ENCODE measurements at places on chromosomes 12 and 14.

DNA sequence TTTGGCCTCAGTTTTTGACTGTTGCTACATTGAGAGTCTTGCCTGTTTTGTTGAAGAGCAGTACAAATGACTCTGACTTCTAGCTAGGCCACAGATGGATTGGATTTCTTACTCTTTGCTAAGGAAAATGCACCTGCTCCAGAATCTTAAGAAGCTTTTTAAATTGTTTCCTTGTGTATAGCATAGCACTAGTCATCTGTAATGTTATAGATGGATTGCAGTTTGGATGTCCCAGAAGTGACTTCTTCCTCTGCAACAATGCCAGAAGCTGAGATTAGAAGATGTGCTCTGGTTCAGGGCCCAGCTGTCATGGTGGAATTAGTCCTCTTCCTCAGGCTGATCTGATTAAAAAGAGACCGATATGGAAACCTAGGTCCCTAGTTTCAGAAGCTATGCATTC, 67.9 kb downstream of the DAAM1 start:
- no peak for DNase-seq

DNA sequence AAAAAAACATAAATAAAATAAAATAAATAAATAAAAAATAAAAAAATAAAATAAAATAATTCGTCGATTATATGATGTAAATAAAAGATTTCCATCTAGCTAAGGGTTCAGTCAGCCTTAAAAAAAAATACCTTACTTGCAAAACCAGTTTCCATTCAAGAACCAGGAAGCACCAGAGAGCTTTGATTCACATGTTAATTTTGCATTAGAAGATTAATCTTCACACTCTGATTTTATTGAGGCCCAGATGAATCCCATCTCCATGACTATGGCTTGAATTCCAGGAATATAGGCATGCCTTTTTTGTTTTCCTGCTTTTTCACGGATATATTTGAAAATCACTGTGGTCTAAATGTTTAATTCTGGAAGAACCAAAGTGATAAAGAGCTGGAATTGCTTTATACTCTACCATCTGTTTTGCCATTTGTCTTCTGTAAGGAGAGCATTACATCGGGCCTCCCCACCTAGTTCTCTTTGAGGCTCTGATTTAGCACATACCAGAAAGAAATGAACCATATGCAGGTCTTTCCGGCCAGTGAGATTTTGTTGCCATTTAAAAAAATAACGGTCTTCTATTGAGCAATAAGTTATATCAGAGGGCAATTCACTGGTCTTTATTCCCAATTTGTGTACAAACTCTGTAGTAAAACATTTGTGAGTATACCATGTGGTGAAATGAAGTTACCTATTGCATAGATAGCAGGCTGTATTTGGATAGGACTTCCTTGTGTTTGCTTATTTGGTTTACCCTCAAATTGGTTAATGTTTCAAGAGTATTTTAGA, 175.5 kb downstream of the AEBP2 start:
- DNase-seq: no peak

- DNase-seq: peak; percentile 69
Measured at GRCh38 chr12:2583091-2583497, 211.7 kb upstream of the FKBP4 start.

GRCh38 chr14:73472185-73473114, 14.1 kb upstream of the NUMB start:
- no peak for DNase-seq

DNA sequence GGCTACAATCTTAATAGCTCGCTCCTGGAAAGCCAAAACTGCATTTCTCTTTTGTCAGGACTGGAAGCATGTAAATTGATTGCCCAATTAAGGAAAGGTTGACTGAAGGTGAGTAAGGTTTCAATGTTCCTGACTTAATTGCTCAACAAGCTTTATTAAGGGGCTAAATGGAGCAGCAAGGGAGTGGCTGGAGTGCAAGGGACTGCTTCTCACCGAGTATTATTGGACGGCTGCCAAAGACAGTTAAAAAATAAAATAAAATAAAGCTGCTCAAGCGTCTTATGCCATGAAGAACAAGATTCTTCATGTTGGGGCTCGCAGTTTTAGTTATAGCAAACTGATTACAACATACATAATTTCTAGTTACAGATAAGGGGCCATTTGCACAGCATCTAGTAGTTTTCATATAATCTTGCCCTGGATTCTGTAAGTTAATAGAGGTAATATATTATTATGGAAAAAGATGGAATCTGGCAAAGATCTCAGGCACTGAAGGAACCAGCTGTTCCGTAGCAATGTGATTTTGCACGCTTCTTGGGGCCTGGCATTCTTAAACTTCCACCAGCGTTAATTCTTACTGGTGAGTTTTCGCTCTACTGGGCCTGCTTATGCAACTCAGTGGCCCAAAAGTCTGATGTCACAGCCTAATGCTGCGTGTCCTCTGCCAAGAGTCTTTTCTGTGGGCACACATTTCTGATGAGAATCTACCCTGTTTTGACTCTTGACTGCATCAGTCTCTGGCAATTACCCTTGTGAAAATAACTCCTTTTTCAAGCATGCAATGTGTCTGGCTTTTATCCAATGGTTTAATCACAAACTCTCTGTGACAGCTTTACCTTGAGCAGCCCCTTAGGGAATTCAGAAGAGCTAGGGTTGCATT, 108.5 kb downstream of the SLC38A1 start:
- no peak for DNase-seq
